NCI-H1105 (cell line): ENCODE measurements at places on chromosomes 7 and 10.
A peak's percentile ranks its signal among the peaks of the same experiment; 100 is the strongest.

GRCh38 chr7:135599471-135599870 lies 41.8 kb downstream of the NUP205 start:
- DNase-seq, result no peak

DNA sequence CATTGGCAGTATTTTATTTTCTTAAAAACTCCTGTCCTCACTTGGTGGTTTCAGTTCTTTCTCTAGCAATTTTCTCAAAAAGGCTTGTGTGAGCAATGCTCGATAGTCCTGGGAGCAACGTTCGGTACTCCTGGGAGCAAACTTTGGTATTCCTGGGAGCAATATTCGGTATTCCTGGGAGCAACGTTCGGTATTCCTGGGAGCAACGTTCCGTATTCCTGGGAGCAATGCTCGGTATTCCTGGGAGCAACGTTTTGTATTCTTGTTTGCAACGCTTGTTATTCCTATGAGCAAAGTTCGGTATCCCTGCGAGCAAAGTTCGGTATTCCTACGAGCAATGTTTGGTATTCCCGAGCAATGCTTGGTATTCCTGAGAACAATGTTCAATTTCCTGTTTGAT lies 362.0 kb upstream of the ADARB2 start:
- DNase-seq, result no peak

DNA sequence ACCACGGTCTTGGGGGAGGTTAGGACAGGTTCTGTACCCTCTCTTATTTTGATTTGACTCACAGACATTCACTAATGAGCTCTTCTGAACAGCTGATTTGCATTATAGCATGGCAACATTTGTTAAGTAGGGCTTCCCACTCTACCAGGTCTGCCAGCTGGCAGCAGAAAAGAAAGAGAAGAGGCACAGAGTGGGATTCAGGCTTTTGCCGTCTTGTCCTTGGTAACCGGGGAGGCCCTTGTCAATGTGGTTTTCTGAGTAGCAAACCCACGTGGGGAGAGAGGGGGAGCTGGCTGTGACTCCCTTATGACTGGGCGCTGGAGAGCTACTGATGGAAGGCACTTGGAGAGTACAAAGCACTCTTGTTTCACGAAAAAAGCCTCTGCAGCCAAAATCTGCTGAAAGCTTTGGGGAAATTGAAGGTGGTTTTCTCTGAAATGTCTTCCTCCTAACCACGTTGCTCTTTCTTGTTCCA lies 355.3 kb upstream of the GALNT17 start:
- DNase-seq, result no peak

GRCh38 chr7:105298439-105298894 lies 90.3 kb downstream of the SRPK2 start:
- DNase-seq, result no peak

DNA sequence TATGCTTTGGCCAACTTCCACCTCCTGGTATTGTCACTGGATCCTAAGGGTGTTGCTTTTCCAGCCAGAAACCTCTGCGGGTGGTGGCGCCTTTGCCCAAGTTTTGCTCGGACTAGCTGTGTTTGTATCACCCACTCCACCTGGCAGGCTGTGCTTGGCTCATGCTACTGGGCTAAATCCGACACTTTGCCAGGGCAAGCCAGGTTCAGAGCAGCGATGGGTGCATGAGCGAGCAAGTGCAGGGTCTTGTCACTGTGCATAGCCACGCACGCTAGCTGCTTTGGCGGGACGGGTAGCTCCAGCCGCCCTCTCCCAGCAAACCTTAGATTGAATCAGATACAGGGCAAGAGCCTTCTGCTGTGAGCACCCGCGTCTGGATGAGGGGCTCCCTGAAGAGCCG lies 737.5 kb downstream of the PCDH15 start:
- DNase-seq, result peak; percentile 14

DNA sequence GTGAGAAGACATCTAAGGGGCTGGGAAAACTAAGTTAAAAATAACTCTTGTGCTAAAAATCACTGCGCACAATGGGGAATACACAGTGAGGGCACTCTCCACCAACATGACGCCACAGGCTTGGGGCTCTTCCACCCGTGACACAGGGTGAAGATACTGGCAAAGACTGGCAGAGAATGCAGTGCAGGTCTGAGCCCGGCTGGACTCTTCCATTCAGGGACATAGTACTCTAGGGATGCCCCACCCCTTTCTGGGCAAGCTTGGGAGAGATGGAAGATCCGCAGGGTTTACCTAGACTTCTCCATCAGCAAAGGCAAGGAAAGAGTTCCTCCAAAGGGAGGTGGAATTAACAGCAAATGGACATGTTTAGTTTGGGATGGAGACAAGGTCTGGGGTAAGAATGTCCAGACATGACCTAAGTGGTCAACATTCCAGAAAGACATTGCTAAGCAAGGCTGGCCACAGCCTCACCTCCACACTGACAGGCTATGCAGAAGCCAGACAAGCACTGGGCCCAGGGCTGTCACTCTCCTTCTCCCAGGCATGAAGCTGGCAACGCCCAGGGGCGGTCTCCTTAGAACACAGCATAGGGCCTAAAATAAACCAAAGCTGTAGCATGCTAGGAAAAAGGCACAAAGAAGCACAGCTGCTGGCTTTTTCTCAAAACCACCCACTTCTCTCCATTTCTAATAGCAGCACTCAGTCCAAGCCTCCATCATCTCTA lies 28.1 kb downstream of the XPNPEP1 start:
- DNase-seq, result no peak

DNA sequence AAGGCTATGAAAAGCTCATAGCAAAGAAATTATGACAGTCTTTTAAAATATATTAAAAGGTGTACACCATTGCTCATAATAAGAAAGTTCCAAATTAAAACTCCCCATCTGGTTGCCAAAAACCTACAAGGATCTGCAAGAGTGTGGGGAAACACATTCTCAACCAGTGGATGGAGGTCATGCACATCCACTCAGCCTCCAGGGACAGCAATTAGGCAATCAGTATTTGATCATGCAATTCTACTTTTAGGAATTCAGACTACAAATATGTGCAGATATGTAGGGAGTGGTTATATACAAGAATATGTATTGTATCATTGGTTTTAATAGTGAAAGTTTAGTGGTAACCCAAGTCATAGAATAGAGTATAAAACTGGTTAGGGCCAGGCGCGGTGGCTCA lies 157.8 kb downstream of the FGFR2 start:
- no peak for DNase-seq

DNA sequence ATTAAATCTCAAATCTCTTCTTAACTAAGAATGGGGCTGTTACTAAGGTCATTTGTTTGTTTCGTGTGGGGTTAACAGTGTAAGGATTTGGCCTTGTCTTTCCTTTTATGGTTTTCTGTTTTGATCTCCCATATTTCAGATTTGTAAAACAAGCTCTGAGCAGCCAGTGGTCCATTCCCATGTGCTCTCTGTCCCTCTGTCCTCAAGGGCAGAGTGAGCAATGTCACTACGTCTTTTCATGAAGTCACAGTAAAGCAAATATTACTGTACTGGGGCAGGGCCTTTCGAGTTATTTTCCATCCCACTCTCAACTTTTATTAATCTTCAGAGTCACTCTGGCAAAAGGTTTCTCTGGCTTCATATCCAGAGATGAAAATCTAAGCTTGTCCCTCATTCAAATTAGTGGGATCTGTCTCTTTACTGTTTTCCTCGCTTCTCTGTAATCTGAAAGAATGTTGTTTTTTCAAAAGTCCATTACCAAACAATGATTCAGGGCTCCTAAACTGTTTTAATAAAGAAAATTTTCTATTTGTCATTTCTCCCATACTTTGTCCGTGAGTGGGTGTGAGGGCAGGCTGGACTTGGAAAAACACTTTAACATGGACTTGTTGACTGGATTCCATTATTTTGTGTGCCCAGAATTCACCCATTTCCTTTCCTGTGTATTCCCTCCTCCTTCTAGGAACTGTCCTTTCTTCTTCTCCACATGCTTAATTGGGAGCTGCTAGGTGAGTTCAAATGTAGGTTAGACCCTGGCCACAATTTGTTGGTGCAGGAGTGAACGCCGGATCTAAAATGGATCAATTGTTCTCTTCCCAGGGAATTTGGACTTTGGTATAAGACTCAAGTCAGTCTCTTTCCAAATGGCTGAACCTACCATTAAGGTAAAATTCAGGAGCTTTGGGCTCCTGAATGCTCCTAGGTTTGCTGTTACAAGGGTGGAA lies 42.1 kb upstream of the NAMPT start:
- DNase-seq, result no peak

- no peak for DNase-seq
Observed at GRCh38 chr10:75400771-75401568, 594 bp downstream of the ZNF503 start.

DNA sequence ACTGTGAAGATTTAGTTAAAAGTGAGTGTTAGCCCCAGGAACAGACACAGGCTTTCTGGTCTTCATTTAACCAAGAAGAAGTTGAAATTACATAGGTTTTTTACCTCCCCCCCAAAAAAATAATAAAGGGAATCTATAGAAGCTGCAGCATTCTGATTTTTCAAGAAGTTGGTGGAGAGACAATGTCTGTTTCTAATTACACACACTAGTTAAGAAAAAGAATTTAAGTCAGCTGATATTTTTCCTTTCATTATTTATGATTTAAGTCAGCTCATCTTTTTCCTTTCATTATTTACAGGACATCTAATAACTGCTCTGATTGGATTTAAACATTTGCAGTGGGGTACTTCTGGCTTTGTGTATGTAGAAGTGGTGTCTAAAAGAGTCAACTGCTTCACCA lies 201.4 kb upstream of the NRP1 start:
- no peak for DNase-seq

DNA sequence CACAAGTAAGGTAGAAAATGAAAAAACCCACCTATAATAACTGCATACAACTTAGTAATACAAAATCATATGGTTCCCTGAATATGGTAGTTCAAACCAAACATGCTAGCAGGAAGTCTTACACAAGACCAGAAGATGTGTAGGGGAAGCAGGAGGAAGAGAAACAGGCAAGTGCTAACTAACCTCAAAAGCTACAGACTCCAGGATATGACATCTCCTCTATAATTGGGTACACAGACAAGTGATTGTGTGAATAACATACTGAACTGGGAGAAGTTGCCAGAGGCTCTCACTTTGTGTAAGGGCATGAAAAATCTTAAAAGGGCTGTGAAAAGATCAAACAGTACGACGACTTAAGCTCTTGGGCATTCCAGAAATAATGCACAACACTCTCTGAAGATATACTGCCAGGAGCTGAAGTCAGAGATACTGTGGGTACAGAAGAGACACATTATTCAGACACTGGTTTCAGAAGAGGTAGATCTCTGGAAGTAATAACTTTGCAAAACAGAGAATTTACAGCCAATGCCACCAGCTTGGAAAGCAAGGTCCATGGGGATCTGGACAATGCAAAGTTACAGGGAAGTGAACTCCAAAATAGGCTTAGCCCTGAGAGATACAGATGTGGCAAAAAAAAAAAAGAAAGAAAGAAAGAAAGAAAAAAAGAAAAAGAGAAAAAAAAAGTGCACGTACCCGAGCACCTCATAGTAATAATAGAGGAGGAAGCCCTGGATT lies 767.2 kb downstream of the TNS3 start:
- DNase-seq, result no peak

DNA sequence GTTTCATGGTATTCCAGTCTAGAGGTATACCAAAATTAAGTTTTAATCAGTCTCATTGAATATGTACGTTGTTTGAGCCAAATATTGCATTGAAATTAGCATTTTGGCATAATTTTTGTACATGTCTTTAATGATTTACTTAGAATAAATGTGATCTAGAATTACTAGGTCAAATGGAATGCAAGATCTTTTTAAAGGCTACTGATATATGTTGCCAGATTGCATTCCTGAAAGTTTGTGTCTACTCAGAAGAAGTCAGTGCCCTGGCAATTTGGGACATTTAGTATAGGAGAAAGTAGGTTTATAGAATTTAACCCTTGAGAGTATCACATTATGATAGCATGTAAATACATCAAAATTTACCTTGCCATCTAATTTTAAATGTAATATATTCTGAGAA lies 32.4 kb downstream of the KMT2E start:
- no peak for DNase-seq

DNA sequence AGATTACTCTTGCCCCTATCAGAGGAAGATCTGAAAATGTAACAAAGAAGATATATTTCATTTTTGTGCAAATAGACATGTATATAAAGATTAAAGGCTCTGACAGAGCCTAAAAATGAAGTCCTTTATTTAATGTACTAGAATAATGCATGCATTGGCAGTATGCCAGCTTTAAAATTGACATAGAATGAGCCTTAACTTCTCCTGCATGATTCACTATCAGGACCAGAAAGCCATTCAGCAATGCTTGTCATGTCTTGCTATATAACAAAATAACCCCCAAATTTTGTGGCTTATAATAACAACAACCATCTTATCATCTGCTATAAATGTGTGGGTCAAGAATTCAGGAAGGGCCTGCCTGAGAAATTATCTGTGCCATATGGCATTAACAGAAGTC lies 411.9 kb downstream of the GRM8 start:
- peak; percentile 44 for DNase-seq

DNA sequence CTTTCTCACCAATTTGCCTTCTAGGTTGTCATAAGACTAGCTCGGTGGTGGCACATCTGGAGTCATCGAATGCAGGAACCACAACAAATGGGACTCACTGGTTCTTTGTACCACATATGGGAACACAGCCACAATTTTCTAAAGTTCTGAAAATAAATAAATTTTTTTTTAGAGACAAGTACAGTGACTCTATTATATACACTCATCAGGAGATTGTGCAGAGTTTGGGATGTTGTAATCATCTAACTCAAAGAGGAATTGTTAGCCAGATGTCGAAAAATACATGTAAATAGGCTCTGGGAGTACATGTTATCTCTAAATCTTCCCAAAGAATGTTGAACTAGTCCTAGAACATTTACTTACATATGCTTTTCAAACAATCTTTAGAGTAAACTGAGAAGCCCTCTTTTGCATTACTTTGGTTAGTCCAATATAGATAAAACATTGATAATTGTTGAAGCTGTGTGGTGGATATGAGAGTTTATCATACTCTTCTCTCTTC lies 19.6 kb upstream of the SEPTIN7 start:
- no peak for DNase-seq

- no peak for DNase-seq
Observed at GRCh38 chr7:2025188-2025587, 207.6 kb downstream of the MAD1L1 start.

DNA sequence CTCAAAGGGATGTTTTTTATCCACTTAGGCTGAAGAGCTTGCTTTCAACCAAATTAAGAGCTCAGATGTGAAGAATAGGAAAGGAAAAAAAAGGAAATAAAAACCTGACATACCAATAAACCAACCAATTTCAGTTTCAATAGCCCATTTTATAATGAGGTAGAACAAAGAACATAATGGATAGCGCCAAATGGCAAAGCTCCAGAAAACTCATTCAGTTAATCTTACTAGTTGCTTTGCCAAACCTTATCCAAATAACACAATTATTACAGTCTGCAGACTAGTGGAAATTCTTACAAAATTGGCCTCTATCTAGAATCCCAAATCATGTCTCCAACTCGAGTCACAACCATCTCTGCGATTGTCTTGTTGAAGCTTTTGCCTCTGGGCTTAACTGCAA lies 337.0 kb downstream of the CRPPA start:
- peak; percentile 75 for DNase-seq

DNA sequence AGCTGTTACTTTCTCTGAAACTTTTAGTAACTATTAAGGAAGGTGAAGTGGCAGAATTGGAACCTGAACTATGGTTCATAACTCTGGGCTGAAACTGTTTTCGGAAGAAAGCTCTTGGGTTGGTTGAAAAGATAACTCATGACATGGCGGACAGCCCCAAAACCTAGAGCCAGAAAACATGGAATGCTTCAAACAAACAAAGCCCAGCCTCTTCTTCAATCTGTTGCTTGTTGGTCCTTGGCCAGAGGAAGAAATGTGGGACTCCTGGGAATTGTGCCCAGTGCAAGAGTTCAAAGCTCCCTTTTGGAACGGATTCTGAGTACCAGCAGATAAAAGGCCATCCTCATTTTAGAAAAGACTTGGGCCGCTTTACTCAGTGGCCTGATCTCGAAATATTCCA lies 52.9 kb upstream of the CACNB2 start:
- no peak for DNase-seq
